Activated CD4-positive, alpha-beta memory T cell treated with anti-CD3 and anti-CD28 coated beads, Interleukin-2, amount 10 ng/mL, durations not matched to agents 7 days and 5 days (primary cell): ENCODE measurements at places on chromosomes 1 and 21.

GRCh38 chr1:23879809-23880208 is 11.7 kb upstream of the FUCA1 start:
- DNase-seq: no peak

DNA sequence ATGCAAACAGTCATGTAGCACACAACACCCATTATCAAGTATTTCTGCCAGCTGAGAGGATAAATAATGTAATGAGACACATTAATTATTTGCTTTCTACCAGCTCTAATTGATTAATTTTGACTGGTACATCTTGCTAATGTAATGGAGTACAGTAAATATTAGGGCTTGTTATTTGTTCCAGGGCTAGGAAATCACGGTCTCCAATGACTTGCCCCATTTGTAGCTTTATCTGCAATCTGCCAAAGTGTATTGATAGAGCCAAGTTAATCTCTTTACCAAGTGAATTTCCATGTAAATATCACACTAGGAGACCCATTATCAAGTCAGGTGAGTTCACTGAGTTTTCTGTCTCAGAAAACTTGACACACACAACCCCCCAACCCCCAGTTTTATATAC is 55.1 kb downstream of the RGS13 start:
- DNase-seq: no peak

DNA sequence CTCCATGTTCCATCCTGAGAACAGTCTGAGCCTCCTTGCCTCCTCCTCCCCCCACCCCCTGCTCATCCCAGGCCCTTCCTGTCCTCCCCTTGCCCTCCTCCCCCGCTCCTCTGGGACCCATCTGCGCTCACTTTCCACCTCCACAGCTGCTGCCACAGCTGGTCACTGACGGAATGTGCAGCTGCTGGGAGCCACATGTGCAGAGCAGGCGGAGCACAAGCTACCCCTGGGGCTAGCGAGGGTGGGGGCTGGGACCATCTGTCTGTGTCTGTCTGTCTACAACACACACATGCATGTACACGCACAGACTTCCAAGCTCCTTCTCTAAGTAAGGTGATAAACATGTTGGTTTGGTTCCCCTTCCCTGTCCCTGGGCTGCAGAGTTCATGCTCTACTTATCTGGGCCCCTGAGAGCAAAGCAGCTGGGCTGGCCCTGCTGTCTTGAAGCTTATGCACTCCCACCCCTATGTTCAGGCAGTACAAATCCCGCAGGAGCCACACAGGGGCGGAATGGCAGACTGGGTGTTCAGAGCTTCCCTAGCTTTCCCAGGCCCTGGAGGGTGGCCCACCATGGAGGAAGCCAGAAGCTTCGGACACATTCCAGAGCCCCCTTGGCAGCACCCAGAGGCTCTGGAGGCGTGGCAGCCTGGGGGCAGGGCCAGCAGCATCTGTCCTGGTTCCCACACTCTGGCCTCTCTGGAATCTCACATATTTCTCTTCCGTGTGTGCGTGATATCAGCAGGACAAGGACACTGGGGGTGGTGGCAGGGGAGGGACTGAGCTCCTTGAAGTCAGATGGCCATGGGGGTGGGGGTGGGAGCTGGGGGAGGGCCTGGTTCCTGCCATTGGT is 7.0 kb upstream of the HEYL start:
- no peak for DNase-seq

DNA sequence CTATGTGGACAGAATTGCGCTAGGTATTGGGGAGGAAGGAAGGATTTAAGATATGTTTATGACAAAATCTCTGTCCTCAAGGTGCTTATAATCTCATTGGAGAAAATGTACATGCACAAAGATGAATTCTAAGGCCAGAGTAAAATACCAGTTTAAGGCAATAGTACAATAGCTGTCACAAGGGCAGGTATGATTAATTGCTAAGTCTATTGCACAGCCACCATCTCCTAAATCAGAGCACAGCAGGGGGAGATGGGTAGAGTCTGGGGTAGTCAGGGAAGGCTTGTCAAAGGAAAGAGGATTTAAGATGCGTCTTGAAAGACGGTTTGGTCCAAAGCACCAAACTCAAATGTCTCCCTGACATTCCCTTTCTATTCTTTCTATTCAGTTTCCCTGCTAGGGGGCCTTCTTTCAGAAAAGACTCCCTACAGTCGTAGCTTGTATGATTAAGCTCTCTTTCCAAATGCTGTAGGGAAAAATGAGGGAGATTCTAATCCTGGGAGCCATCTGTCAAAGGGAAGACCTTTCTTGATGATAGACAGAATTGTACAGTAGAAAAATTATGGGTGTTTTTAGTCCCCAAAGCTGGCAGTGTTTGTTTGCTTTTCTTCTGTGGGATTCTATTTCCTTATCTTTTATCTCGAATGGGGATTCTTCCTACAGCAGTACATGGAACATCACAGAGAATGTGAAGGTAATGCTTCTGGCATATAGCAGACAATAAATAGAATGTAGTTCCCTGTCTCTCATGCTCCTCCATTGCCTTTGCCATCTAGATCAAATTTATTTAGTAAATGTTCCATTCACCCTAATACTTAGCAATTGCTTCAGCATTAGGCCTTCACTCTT is 107.6 kb upstream of the NFIA start:
- no peak for DNase-seq

DNA sequence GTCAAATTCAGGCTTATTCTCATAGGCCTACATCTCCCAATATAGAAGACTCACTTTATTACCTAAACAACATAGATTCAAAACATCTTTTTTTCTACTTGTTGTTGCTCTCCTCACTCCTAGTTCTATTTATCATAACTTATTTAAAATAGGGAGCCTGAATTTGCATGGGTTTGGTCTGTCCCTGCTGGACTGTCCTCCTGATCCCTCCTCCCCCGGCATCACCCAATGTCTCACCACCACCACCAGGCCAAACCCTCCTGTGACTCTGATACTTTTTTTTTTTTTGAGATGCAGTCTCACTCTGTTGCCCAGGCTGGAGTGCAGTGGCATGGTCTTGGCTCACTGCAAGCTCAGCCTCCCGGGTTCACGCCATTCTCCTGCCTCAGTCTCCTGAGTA is 31.8 kb upstream of the MYBPHL start:
- DNase-seq: no peak

DNA sequence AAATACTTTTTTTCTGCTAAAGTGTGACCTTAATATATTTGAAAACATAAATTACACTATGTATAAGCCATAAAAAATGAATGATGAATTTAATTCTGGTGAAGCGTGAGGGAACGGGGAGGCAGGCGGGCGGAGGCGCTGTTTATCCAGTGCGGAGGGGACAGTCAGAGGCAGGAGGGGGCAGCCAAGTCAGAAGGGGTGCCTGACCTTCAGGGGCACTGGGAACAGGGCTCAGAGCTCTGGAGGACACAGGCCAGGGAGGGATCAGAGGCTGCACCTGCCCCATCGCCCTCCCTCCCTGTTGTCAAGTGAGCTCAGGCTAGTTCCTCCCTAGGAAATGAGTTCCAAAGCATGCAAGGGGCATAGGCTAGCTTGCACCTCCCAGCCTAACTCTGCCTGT is 82.0 kb upstream of the CASZ1 start:
- DNase-seq: no peak

- no peak for DNase-seq
These were observed 6.5 kb downstream of the LDLRAD1 start for GRCh38 chr1:54011316-54012007.

GRCh38 chr1:229323885-229324553 is 18.8 kb downstream of the CCSAP start:
- no peak for DNase-seq

- no peak for DNase-seq
These were observed 771 bp downstream of the ABCD3 start for GRCh38 chr1:94418664-94419655.

- peak; percentile 75 for DNase-seq
These were observed 21.6 kb upstream of the C1orf159 start for GRCh38 chr1:1137256-1138045.

GRCh38 chr21:21963911-21964310 is 965.7 kb downstream of the NCAM2 start:
- DNase-seq: no peak

DNA sequence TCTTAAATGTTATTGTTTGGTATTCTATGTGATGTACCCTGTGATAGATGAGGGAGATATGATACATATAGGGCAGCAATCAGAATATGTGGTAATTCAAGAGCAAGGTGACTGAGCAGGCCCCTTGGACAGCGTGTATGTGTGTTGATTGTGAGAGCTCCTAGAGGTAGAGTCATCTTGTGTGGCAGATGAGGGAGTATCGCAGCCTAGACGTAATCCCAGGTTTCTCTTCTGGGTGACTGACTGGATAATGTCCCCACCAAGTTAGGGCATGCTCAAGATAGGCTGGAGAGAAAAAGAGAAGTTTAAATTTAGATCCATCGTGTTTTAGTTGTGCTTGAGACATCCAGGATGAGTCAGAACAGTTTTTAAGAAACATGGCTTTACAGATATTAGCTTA is 185.3 kb downstream of the ZP4 start:
- no peak for DNase-seq

DNA sequence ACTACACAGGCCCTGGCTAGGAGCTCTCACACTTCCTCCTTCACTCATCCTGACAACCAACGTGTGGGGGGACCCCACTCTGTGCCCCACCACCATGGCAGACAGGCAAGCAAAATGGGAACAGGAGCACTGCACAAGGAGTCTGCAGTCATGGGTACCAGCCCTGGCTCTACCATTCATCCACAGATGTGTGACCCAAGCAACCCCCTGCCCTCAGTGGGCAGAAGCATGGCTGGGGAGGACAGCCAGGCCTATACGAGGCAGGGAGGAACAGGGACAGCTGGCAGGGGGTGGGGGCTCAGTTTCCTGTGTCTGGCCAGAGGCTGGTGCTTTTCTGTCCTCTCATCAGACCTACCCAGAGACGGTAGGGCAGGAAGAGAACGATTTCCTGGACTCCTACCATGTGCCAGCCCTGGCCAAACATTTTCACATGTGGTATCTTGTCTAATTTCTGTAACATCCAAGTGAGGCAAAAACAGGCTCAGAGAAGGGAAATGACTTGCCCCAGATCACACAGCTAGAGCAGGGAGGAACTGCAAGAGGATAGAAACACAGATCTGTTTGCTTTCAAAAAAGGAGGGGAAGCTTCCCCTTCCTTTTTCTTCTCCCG is 178.0 kb downstream of the HIVEP3 start:
- DNase-seq: peak; percentile 47

DNA sequence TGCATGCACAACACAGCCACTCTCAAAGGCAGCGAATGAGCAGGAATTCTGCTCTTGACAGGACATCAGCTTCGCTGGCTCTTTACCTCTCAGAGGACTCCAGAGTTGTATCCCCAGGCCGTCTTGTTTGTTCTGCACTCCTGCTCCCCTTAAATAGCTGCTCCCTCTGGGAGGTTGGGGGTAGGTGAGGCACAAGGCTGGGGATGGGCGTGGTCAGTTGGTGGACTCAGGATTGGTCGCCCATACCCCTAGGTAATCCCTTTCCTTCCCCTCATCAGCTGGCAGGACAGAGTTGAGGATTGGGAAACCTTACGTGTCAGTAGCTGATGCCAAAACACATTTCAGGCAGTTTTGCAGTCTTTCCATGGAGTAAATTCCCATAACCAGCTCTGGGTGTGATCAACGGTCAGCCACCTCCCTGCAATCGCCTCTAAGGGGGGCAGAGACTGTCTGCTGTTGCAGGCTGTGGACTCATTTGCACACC is at the start of gene PLA2G2A:
Gene PLA2G2A, minus strand, starts transcription at position 125 of the 484 bp plus-strand sequence. CDS start 845 bp downstream, outside the sequence.
- DNase-seq: no peak

DNA sequence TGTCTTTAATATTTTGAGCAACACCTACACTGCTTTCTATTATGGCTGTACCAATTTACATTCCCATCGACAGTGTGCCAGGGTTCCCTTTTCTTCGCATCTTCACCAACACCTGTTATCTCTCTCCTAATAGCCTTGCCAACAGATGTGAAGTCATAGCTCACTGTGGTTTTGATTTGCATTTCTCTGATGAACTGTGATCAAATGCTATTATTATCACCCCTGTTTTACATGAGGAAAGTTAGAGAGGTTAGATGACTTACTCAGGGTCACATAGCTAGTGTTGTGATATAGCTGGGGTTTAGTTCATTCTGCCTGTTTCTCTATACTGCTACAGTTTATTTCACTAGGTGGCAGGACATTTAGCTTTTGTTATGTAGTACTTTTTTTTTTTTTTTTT is 204.1 kb downstream of the FMN2 start:
- DNase-seq: no peak

- DNase-seq: no peak
These were observed 34.2 kb downstream of the TNFRSF8 start for GRCh38 chr1:12097321-12097720.

GRCh38 chr21:32484706-32485380 is 72.3 kb downstream of the EVA1C start:
- no peak for DNase-seq

GRCh38 chr1:96538883-96539282 is 182.7 kb upstream of the PTBP2 start:
- DNase-seq: no peak

GRCh38 chr1:211323156-211324063 is 3.2 kb upstream of the TRAF5 start:
- peak; percentile 77 for DNase-seq

GRCh38 chr1:228403231-228403631 is 3.4 kb downstream of the TRIM11 start:
- DNase-seq: no peak

DNA sequence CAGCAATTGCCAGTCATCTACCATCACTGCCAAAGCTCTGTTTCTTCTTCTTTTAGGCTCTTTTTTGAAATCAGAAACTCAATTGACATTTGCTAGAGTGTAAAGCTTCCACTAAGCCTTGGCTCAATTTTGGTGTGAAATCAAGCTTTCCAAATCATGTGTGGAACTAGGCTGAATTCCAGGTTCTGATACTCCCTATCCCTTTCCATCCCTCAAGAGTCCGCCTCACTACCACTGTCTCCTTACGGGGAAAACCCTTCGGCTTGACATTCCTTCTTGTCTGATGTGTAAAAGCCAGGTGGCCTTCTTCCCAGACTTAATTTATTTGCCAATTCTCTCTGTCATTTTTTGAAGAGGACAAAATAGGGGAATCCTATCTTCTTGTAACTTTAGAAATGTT is 47.2 kb upstream of the PRMT6 start:
- no peak for DNase-seq

DNA sequence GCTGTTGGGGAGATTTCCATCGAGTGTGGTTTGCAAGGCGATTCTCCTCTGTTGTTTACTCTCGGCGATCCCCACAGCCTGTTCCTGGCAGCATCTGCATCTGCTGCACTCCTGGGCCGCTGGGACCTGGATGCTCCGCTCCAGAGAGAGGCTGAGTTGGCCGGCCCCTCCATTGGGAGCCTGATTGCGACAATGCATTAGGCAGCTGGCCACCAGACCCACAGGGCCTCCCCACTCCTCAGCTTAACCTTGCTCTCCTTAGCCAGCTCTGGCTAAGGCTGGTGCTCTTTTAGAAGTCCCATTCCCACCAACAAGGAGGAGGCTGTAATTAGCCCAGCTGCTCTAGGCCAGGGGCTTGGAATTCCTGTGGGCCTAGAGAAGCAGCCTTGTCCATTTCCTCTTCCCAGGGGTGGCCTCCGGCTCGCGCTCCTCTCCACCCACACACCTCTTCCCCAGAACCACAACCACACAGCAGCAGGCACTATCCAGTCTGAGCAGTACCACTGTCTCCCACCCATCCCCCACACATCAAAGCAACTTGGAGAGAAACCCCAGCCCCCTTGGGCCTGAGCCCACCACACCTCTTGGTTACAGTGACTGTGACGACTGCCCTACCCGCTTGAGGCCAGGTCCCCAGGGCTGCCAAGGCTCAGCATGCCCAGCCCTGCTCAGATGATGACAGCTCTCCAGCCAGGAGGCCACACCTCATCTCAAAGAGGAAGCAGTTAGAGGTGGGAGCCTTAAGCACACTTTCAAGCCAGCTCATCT is 193.8 kb upstream of the EDN2 start:
- DNase-seq: peak; percentile 58
